Activated CD4-positive, CD25-positive, alpha-beta regulatory T cell (primary cell): ENCODE measurements at places on chromosomes 3 and 15.

- no peak for DNase-seq
Measured at GRCh38 chr3:148642616-148643015, 55.1 kb upstream of the AGTR1 start.

DNA sequence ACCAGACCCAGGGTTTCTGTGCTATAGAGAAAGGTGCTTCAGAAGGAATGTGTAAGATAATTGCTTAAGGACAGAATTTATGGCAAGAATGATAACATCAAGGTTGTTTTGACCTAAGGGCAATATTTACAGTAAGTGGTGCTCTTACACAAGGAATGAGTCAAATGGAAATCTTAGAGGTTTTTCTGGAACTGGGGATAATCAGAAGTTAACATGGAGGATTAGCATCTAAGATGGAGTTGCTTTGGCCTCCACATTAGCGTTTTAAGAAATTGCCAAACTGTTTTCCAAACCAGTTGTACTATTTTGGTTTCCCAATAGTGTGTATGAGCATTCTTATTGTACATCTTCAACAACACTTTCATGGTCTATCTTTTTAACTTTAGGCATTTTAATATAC is 3.1 kb downstream of the WDR93 start:
- DNase-seq: no peak

GRCh38 chr15:78923015-78923414 is 21.8 kb downstream of the CTSH start:
- DNase-seq: no peak

DNA sequence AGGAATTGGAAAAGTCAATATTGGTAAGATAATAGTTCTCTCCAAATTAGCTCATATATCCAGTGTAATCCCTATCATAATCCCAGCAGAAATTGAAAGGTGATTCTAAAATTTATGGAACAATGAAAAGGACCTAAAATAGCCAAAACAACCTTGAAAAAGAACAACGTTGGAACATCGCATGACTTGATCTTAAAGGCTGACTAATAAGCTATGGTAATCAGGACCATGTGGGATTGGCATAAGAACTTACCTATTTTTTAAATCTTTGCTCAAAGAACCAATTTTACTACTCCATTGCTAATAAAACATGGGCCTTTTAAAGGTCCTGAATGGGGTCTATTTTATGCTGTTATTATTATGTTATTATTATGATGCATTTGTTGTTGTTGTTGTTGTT is 40.9 kb downstream of the B3GNT5 start:
- no peak for DNase-seq

- no peak for DNase-seq
Measured at GRCh38 chr3:112871735-112872134, 25.1 kb upstream of the CD200R1L start.

- DNase-seq: no peak
Measured at GRCh38 chr3:171862993-171863521, 19.9 kb downstream of the TMEM212 start.

GRCh38 chr3:56862352-56863062 is 60.8 kb upstream of the ARHGEF3 start:
- no peak for DNase-seq

- DNase-seq: no peak
Measured at GRCh38 chr15:62421289-62421688, 256.2 kb upstream of the C2CD4B start.
